Fibroblast of skin of scalp (primary cell): ENCODE measurements at places on chromosomes 5 and 9.

DNA sequence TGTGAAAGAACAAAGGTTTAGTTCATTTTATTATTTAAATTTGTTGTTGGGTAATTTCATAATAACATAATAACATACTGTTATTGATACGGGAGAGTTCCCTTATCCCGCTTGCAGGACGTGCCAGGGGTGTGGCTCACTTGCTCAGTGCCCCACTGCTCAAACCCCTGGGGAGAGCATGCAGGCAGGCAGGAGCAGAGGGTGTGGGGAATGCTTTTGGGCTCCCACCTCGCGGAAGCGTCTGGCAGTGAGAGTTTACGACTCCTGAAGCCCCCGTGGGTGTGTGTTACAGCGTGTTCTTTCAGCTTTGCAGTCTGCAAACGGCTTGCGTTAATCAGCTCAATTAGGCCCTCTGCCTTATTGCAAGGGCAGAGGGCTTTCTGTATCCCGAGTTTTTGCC lies 675.9 kb downstream of the SEMA5A start:
- DNase-seq = no peak

DNA sequence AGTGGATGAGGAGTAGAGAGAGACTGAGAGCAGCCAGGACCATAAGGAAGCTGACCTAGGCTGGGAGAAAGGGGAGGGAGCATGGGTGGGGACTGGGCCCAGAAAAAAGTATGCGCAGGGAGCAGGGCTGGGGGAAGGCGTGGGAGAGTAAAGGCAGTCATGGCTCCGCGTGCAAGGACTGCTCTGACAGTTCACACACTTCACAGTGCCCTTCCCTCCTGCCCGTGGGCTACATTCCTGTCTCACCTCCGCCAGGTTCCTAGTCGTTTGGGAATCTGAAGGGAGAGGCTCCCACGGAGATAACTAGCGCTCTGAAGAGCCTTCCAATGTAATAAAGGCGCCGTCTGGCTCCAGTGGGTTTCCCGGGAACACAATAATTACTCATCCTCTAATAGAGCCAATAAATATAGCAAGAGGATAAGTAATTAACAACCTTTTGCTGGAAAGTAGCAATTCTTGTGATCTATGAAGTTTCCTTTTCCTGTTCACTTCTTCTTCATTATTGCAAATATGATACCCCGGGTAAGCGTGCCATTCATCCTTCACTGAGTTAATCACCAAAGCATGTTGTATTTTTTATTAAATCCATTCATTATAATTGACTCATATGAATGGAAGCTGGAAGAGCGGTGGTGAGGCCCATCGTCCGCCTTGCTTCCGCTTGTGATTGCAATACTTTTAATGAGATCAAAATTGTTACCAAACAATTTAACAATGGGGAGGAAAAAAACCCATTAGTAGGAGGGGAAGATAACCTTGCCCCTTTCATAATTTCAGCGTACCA lies 39.3 kb downstream of the TTLL11 start:
- peak; percentile 77 for DNase-seq

GRCh38 chr9:22237497-22238363 lies 208.9 kb upstream of the DMRTA1 start:
- peak; percentile 88 for DNase-seq

- no peak for DNase-seq
These were observed 294.5 kb downstream of the CTNND2 start for GRCh38 chr5:11609570-11610303.

DNA sequence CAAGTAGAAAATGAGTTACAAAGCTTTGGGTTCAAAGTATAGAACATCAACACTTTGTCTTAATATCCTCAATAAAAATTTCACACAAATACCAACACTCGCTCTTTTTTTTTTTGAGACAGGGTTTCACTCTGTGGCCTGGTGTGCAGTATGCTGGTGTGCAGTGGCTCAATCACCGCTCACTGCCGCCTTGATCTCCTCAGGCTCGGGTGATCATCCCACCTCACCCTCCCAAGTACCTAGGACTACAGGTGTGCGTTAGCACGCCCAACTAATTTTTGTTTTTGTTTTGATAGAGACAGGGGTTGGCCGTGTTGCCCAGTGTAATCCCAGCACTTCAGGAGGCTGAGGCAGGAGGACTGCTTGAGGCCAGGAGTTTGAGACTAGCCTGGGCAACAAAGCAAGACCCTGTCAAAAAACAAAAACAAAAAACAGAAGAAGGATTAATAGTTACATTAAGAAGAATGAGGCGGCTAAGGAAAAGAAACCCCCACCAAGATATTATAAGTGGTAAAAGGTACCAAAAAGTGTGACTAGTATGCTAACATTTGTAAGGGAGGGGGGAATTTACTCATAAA lies 20.3 kb downstream of the FNBP1 start:
- no peak for DNase-seq

GRCh38 chr5:133114933-133115310 lies 63.1 kb downstream of the HSPA4 start:
- DNase-seq = no peak

DNA sequence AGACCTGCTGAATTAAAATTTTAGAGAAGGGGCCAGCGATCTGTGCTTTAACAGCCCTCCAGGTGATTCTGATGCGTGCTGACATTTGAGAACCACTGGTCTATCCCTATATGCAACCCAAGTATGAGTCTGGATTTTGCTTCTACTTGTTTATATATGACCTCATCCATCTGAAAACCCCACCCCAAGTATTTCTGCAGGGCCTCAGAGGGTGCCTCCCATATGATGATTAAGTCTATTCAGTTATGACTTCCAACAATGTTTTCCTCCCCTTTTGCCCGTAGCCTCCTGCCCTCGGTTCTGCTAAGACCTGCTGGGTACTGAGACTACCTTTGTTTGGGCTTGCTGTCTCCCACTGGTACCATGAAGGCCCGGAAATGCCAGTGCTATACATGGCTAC lies 376.0 kb upstream of the SMARCA2 start:
- DNase-seq = no peak

DNA sequence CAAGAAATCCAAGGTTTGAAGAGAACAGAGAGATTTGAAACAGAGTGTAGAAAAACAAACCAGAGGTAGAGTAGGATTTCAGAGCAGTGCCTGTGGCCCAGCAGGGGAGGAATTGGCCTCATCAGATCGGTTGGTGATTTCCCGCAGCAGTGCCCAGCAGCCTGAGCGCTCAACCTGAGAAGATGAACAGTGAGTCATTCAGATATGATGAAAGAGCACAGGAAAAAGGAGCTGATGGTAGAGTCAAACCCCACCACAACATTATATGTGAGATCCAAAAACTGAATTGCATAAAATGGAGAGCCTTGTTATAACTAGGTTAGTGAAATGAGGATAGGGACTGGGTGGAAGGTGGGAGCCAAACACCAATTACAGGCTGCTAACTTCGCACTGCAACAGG lies 248.9 kb downstream of the PIK3R1 start:
- peak; percentile 37 for DNase-seq

GRCh38 chr5:24788829-24789514 lies 144.2 kb upstream of the CDH10 start:
- DNase-seq = peak; percentile 78

DNA sequence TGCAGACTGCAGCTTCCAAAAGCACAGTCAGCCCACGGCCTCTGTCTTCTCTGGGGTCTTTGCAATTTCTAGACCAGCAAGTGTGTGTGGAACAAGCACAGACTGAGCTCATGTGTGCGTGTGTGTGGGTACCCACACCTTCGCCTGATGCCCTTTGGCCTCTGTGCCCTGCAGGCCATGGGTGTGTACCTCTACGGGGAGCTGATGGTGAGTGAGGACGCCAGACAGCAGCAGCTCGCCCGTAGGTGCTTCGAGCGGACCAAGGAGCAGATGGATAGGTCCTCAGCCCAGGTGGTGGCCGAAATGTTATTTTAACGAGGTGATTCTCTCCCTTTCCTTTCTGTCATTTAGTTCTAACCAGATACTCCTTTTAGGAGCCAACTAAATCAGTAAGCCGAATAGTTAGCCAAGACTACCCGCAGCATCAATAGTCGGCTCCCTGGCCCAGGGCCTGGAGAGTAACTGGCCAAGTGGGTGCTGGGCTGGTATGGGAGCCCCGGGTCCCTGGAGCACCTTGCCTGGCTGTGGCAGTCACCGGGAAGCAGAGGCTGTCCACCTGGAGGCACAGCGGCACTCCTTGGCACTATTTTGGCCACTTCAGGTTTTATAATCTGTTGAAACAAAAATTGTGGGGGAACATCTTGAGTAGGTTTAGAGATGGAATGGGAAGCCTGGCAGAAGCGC lies 235.0 kb downstream of the FANCC start:
- no peak for DNase-seq

DNA sequence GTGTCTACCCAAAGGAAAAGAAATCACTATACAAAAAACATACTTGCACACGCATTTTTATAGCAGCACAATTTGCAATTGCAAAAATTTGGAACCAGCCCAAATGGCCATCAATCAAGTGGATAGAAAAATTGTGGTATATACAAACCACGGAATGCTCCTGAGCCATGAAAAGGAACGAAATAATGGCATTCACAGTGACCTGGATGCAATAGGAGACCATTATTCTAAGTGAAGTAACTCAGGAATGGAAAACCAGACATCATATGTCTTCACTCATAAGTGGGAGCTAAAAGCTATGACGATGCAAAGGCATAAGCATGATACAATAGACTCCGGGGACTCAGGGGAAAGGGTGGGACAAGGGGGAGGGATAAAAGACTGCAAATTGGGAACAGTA lies 78.4 kb downstream of the ENC1 start:
- no peak for DNase-seq

DNA sequence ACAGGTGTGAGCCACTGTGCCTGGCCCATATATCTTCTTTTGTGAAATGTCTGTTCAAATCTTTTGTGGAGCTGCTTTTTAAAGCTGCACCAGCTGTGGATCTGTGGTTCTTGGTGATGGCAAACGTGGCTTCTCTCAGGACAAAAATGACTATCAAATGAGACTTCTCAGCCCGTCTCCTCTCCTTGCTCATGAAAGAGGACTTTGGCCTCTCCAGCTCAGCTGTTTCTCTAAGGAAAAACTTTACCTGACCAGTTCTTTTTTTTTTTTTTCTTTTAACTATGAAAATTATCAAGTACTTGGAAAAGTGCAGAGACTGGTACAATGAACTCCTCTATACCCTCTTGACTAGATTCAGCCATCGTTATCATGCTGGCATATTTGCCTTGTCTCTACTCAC lies 44.8 kb downstream of the RALGPS1 start:
- no peak for DNase-seq

DNA sequence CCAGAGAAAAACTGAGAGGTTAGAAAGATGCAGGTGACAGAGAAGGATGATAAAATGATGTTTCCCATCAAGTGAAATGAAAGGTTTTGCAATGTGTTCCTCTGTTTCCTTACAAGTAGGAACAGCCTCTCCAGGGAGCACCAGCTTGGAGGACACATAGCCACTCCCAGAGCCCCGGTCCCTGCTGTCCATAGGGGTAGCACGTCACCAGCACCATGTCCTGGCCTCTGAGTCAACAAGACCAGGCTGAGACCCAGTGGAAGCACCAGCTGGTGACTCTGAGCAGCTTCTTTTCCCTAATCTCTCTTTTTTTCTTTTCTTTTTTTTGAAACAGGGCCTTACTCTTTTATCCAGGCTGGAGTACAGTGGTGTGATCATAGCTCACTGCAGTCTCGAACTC lies 19.4 kb upstream of the HMCN2 start:
- DNase-seq = no peak

DNA sequence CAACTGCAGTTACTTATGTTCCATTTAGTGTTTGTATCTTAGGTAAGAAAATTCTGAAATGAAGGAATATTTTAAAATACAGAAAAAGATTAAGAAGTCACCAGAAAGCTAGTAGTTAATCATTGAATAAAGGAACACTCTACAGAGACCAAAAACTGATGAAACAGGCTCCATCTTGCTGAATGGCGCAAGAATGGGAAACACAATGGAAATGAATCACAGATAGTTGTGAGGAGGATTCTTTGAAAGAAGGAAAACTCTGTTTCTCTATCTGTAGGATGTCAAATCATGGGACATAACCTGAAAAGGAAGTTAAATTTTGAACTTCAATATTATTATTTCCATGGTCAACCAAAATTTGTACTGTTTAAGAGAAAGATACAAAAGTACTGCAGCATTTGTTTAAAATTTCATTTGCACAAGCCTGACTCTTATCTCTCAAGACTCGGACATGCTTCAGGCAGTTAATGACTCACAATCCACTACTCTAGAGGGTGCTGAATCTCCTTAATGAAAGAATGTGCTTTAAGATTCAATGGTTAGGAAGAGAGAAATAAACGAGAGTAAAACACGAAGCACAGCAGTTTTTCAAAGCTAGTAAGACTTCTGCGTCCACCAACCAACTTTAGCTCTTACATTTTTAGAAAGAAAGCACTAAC lies 1064.4 kb upstream of the DMAC1 start:
- peak; percentile 20 for DNase-seq

DNA sequence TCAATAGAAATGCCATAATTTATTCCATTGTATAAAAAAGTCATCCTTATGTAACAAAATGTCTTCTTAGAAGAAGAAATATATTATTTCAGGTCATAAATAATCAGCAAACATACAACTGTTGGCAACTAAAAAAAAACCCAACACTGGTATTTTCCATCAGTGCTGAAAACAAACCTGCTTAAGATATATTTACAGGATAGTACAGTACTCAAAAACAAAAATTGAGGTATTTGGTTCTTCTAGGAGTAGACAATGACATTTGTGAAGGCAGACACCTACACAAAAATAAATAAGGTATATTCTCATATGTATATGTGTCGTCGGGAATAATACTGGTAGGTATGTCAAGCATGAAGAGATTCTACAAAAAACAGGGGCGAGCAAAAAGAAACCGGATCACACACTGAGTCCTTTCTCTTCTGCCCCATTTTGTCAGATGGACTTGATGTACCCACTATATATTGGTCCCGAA lies 2.9 kb downstream of the DUSP1 start:
- DNase-seq = no peak

DNA sequence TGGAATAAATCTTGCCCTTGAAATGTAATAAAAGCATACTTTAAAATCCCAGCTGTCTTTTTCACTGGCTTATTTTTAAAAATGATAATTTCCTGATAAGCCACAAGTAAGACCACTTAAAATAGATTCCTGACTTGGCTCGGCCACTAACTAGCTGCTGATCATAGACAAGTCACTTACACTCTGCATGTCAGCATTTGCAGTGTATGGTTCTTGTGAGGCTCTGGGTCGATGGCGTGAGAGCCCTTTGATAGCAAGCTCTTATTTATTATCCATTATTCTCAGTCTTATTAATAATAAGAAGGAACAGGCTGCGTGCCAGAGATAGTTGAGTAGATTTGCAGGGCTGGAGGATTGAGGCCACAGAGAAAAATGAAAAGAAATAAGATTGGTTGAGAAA lies 110.7 kb upstream of the IL12B start:
- DNase-seq = no peak

DNA sequence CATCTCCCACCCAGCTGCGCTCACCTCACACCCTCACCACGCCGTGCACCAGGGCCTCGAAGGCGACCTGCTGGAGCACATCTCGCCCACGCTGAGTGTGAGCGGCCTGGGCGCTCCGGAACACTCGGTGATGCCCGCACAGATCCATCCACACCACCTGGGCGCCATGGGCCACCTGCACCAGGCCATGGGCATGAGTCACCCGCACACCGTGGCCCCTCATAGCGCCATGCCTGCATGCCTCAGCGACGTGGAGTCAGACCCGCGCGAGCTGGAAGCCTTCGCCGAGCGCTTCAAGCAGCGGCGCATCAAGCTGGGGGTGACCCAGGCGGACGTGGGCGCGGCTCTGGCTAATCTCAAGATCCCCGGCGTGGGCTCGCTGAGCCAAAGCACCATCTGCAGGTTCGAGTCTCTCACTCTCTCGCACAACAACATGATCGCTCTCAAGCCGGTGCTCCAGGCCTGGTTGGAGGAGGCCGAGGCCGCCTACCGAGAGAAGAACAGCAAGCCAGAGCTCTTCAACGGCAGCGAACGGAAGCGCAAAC lies 1.1 kb downstream of the POU4F3 start:
- DNase-seq = no peak
